ENCODE measurements at places on chromosomes 16 and 17.

GRCh38 chr17:68456339-68457167 is 743 bp downstream of the WIPI1 start:
- no peak for DNase-seq

GRCh38 chr16:74186561-74186971 is 110.0 kb upstream of the PSMD7 start:
- no peak for DNase-seq

DNA sequence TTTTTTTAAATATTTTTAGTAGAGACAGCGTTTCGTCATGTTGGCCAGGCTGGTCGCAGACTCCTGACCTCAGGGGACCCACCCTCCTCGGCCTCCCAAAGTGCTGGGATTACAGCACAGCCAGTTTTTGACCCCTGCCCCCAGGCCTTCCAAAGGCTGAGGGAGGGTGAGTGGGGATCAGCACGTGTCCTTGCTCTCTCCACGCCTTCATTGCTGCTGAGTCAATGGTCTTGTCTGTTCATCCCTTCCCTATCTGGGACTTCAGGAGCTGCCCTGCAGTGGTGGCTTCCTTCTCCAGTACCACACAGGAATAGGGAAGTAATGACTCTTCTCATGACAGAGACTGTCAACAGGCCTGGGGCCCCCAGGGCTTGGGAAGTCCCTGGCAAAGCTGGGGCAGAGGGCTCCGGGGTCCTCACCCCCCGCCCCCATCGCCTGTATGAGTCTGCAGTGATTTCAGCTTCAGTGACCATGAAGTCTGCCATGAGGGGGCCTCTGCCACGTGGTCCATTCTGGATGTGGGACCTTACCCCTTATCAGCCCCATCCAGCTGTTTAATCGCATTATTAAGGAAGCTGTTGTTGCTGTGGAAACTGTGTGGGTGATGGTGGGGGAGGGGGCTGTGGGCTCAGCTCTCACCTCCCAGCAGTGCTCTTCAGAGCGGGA is 6.1 kb downstream of the ABCC3 start:
- DNase-seq = no peak

- peak; percentile 40 for DNase-seq
Observed at GRCh38 chr16:3879887-3880564, 487 bp downstream of the CREBBP start.

- no peak for DNase-seq
Observed at GRCh38 chr16:73058616-73059409, 10.9 kb upstream of the ZFHX3 start.

DNA sequence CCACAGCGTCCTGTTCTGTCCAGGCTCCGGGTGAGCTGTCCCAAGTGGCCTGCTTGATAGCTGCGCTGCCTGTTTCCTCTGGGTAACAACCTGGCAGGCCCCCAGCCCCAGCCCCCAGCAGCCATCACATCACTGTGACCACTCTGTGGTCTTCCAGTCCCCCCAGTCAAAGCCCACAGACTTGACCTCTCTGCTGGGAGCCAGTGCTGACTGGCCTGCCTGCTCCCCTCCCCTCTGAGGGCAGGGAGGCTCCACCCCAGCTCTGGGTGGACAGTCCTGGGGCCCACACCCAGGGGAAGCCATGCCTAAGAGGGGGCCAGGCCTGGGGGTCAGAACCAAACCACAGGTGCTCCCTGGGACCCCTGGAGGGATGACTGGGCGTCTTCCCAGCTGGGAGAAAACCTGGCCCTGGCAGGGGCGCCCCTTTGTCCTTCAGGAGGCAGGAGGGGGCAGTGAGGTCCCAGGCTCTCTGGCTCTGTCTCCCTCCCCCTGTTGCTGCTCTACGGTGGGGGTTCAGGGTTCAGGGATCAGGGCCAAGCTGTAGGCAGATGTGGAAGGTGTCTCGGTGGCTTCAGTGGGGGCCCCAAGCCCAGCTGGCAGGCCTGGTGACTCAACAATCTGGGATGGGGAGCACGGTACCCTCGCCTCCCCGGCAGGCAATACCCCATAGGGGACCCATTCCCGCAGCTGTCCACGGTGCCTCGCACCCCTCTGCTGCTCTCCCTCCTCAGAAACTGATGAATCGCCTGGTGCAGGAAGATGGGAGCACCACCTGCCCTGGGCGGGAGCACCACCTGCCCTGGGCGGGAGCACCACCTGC is 1.8 kb upstream of the SLC16A3 start:
- no peak for DNase-seq

DNA sequence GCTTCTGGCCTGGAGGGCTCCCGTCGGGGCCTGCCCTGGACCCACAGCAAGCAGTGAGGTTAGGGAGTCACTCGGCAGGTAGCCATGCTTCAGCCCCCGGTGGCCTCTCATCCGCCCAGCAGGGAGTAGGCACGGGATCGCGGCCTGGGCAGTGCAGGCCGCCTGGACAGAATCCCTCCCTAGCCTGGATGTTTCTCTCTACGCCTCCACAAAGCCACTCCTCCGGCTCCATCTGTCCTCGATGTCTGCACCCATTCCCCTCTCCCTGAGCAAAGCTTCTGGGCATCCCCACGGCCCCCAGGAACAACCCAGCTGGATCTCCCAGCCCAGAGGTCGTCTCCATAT is 145.2 kb downstream of the RBFOX3 start:
- no peak for DNase-seq

DNA sequence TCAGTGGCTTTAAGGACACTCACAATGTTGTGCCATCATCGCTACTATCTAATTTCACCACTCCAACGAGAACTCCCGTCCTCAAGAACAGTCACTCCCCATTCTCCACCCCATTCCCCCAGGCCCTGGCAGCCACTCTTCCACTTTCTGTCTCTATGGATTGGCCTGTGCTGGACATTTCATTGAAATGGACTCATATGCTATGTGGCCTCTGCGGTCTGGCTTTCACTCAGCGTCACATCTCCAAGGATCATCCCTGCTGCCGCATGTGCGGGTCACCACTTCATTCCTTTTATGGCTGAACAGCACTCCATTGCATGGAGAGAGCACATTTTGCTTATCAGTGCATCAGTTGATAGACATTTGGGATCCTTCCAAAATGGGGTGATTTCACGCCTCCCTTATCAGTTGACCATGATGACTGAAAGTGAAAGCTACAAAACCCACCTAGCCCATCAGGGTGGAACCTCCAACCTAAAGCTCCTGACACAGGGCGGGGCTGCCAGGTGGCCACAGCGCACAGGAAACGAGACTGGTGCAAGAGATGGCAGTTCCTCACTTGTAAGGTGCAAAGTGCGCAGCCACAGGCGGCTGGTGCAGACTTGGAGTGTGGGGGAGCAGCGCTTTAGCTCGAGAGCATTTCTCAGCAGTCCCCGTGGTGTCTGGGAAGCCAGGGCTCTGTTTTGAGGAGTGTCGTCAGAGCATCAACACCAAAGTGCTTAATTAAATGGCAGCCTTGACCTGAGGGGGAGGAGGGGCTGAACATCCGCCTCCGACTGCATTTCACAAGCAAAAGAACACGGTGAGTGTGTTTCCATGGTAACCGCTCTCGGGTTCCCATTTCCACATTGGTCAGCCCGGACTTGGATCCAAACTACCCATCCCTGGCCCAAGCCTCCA is 23.8 kb downstream of the COTL1 start:
- DNase-seq = peak; percentile 51

DNA sequence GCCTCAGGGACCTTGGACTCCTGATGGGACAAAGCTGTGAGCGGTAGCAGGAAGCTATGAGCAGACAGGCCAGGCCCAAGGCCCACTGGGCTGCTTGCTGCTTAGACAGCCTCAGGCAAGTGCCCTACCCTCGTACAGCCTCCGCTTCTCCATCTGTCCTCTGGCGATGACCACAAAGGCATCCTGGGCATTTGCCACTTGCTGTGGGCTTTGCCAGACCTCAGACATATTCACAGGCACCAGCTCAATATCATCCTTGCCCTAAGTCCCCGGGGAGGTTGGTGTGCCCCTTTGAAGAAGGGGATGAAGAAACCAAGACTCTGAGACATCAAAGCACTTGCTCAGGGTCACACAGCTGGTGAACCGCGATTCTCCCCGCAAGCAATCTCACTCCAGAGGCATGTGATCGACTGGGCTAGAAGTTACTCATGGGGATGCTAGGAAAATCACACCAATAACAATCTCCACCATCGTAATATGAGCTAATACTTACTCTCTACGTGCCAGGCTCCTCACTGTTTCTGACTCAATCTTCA is 21.7 kb downstream of the PPL start:
- DNase-seq = no peak

- DNase-seq = no peak
Observed at GRCh38 chr16:17561056-17561455, 90.3 kb upstream of the XYLT1 start.

DNA sequence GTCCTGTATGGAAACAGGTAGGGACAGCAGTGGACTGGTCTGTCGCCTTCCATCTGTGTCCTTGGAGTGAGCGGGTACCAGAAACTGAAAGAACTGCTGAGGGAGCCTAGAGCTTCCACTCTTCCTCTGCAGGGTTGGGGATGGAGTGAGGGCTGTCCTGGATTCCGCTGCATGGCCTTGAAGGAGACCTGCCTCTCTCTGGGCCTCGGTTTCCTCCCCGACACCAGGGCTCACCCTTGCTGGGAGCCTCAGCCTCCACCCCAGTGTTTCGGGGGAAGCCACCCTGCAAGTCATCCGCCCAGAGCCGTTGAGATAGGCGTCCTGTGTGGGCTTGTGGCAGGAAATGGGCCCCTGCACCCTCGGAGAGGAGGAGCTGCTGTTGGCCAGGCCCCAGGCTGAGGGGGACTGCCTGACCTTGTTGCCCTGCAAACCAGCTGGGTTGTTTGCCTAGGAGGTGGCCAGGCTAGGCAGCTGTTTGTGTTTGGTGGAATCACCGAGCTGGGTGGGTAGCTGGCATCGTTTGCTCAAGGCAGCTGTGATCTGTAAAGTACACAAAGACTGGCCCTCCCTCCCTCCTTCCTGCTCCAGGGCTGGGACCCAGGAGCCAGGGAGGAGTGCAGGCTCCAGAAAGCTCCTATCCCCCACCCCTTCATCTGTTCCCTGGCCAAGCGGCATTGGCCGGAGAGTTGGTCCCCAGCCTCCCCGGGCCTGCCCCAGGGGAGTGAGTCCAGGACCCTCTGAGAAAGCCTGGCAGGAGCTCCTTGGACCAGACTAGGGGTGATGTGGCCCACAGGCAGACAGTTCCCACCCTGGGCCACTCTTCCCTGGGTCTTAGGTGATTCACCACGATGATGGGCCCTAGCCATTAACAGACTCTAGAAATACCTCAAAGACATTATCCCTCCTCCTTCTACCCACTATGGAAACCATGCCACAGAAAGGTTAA is 1.3 kb downstream of the RAB37 start:
- DNase-seq = peak; percentile 60

GRCh38 chr16:58960484-58960883 is 226.4 kb upstream of the GOT2 start:
- DNase-seq = no peak

Data from stimulated activated CD8-positive, alpha-beta memory T cell treated with anti-CD3 and anti-CD28 coated beads, Interleukin-4, amount 100 ng/mL, for 1 hour (primary cell).